ENCODE measurements at places on chromosomes 5 and 9. TPM values are rescaled to one million over a fixed set of nuclear protein-coding genes. Genes with fewer than 3 reads are reported as not detected.

The FAM221B gene
- not detected for total RNA-seq

The SPATA6L gene
- 21.0 TPM for total RNA-seq

The SAXO1 gene
- not detected for total RNA-seq

The TOR1A gene
- 43.6 TPM for total RNA-seq

The CDKN2B gene
- 0.79 TPM for total RNA-seq

The SLC6A3 gene
- not detected for total RNA-seq

The BAAT gene
- not detected for total RNA-seq

The C6 gene
- 3.5 TPM for total RNA-seq

DNA sequence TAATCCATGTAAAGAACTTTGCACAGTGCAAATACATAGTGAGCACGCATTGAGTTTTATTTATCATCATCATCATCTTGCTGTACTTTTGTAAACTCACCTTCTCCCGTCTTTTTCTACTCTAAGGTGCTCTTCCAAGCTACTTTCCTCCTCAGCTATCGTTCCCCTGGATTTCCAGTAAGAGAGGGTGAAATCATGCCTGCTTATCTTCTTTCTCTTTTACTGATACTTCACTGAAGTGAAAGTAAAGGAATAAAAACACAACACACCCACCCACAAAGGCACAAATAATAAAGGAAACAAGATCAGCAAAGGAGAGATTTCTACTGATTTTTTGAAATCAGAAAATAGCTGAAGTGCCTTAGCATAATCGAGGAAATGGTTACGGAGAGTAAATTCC, 509.9 kb downstream of the RAB3C start:
- no peak overlapping the region for H3K27ac ChIP-seq
- no peaks in the 10 kb centered on the region for H3K4me1 ChIP-seq
- no peaks in the 10 kb centered on the region for H3K36me3 ChIP-seq
- no peak overlapping the region for H3K4me3 ChIP-seq
- DNase-seq, result no peak

GRCh38 chr9:37550781-37551180, 25.4 kb downstream of the FBXO10 start:
- DNase-seq, result no peak
- H3K4me3 ChIP-seq, result no peak overlapping the region
- peaks cover 8% of the 10 kb centered on the region for H3K4me1 ChIP-seq

- H3K27ac ChIP-seq, result peak overlapping the region; percentile 84
- H3K4me3 ChIP-seq, result no peak overlapping the region
- H3K27me3 ChIP-seq, result no peaks in the 10 kb centered on the region
- peaks cover 22% of the 10 kb centered on the region for H3K4me1 ChIP-seq
- DNase-seq, result peak; percentile 59
Measured at GRCh38 chr5:36570301-36571095, 35.9 kb upstream of the SLC1A3 start.

- no peak overlapping the region for H3K4me3 ChIP-seq
- no peaks in the 10 kb centered on the region for H3K36me3 ChIP-seq
- H3K4me1 ChIP-seq, result no peaks in the 10 kb centered on the region
- peak; percentile 54 for DNase-seq
Measured at GRCh38 chr5:87069974-87070608, 197.6 kb upstream of the RASA1 start.

DNA sequence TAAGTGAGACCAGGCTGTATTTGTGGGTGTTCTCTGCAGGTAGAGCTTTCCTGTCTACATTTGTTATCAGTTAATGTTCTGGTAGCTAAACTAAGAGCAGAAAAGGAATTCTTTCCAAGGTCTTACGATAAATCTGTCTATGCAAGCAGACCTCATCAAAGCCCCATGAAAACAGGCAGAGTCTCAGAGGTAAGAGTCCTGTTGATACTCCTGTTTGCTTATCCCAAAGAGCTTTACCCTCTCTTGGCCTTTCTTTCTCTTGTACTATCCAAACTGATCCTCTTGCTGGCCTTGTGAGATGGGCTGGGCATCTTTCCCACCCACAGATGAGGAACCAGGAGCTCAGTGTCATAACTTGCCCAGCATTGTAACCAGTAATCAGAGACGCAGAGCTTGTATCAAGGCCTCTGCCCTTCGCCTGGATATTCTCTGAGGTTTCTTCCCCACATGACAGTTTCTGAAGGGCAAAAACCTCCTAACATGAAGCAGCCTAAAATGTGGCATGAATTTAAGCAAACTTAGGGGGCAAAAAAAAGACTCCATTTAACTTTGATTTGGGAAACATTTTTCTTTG, 33.5 kb downstream of the PRKACG start:
- no peaks in the 10 kb centered on the region for H3K27me3 ChIP-seq
- H3K36me3 ChIP-seq, result no peaks in the 10 kb centered on the region
- DNase-seq, result no peak
- H3K4me1 ChIP-seq, result peaks cover 5% of the 10 kb centered on the region

DNA sequence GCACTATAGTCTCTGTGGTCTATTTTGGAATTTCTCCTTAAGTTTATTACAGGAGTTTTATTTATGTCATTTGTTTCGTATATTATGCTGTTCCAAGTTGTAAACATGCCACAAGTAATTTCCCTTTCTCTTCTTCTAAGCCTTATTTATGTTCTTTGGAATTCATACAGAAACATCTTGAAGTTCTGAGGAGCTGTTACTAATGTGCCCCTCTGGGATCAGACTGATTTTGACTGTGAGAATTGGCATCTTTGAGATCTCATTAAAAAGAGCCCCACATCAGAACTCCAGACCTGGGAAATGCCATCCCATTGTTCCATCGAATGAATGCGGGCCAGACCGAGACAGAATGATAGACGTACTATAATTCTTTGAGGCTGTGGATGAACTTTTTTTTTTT, 138.8 kb upstream of the CD180 start:
- no peak overlapping the region for H3K4me3 ChIP-seq
- H3K4me1 ChIP-seq, result no peaks in the 10 kb centered on the region
- no peak overlapping the region for H3K27ac ChIP-seq
- H3K27me3 ChIP-seq, result no peaks in the 10 kb centered on the region
- DNase-seq, result no peak
- H3K36me3 ChIP-seq, result no peaks in the 10 kb centered on the region

GRCh38 chr5:57338068-57338867, 144.3 kb downstream of the ACTBL2 start:
- no peaks in the 10 kb centered on the region for H3K4me1 ChIP-seq
- no peaks in the 10 kb centered on the region for H3K36me3 ChIP-seq
- no peak overlapping the region for H3K4me3 ChIP-seq
- no peak overlapping the region for H3K27ac ChIP-seq

- DNase-seq, result peak; percentile 67
- no peaks in the 10 kb centered on the region for H3K27me3 ChIP-seq
- no peaks in the 10 kb centered on the region for H3K4me1 ChIP-seq
- H3K36me3 ChIP-seq, result no peaks in the 10 kb centered on the region
Measured at GRCh38 chr5:150428106-150428876, 15.6 kb upstream of the CD74 start.

DNA sequence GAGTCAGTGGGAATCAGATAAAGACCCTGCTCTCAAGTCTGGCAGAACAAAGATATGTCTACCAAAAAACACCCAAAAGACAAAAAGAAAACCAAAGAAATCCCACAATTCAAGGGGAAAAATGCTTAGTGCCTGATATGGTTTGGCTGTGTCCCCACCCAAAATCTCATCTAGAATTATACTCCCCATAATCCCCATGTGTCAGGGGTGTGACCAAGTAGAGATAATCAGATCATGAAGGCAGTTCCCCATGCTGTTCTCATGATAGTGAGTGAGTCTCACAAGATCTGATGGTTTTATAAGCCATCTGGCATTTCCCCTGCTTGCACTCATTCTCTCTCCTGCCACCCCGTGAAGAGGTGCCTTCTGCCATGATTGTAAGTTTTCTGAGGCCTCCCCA, 13.4 kb downstream of the FBXO10 start:
- H3K27ac ChIP-seq, result no peak overlapping the region
- H3K4me1 ChIP-seq, result no peaks in the 10 kb centered on the region
- no peak overlapping the region for H3K4me3 ChIP-seq
- no peaks in the 10 kb centered on the region for H3K27me3 ChIP-seq
